ENCODE measurements at places on chromosomes 12 and 14.

DNA sequence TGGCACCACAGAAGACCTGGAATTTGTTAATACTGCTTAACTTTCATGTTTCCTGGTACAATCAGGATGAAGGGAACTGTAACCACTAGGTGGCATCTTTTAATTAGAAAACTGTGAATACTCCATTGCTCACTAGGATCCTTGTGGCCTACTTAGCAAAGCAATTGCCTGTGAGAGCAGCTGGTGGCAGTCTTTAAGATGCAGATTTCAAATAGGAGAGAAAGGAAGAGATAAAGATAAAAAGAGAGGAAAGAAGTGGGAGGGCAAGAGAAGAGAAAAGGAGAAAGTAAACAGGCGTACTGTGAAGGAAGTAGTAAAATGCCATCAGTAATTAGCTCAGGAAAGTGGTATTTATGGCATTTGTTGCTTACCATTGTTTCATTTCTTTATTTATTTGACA, 114.5 kb downstream of the RAD51B start:
- peak; percentile 29 for DNase-seq

DNA sequence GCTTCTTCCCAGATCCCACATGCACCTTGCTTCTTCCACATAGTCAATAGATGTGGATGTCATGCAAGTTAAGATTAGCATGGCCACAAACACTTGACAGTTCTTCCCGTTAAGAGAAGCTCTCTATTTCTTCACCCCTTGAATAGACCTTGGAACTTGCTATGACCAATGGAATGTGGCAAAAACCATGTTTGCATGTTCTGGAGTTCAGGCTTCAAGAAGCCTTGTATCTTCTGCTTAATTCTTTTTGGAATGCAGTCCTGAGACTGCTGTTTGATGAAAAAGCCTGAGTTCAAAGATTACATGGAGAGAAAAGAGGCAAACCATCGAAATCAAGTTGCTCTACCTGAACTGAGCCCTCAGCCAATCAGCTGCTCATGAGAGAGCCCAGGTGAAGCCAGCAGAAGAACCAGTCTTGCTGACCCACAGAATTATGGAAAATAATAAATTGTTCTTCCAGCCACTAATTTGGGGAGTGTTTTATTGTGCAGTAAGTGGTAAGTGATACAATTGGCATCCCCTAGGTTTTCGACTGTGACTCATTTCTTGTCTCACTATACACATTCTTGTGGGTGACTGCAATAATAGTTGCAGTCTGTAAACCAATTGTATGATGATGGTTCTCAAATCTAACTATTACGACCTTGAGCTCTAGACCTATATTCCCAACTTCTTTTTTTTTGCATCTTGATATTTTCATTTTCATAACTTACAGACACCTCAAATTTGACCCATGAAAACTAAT, 12.6 kb downstream of the RASSF9 start:
- DNase-seq = no peak

DNA sequence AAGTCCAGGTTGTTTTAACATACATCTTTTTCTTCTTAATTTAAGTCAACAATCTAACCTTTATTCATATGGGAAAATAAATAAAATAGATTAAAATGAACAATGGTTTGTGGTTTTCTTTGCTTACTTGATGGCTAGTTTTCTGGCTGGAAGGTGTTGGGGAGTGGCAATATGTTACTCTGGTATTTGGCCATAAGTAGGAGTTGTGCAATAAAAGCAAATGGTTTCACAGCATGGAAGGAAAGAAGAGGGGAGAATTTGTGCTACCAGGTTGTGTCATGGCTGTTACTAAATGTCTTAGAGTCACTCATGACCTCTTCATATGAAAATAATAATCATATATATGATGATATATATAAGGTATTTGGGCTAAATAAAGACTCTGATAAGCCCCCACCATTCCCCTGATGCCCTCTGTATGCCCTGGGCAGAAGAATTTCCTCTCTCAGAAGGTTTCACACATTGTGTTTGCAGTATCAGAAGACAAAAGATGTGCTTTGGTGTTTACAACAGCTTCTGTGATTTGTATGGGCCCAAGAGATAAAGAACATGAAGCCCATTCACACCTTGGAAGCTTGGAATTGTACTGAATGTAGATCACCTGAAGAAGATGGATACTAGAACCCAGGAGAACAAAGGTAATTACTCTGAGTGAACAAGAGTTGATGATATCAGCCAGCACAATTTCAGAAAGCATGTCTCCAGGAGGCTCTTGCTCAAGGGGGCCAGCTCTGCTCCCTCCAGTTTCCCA, 160.9 kb downstream of the ALG10B start:
- no peak for DNase-seq

GRCh38 chr14:77270361-77271112, 469 bp downstream of the NGB start:
- DNase-seq = no peak

- DNase-seq = no peak
Measured at GRCh38 chr14:40386433-40386832, 954.2 kb upstream of the FBXO33 start.

DNA sequence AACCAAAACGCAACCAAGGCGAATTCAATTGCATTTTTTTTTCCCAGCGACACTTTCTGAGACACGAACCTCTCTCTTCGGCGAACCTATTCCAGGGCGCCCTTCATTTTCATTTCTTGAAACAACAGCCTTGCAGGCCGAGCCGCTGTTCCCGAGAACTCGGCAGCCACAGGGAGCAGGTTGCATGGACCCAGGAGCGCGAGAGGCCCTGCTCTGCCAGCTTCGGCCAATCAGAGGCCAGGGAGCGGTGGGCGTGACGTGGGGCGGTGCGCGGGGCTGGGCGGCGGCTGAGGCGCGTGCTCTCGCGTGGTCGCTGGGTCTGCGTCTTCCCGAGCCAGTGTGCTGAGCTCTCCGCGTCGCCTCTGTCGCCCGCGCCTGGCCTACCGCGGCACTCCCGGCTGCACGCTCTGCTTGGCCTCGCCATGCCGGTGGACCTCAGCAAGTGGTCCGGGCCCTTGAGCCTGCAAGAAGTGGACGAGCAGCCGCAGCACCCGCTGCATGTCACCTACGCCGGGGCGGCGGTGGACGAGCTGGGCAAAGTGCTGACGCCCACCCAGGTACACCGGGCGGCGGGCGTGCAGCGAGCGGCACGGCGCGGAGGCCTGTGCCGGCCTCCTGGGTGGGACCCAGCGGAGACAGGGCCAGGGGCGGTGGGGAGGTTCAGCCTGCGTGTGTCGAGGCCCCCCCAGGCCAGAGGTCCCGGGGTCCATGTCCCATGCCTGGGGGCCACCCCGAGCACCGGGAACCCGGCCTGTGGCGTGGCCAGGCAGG, at the start of gene PEBP1:
Gene PEBP1 (plus strand): TSS at position 337 of the 771 bp plus-strand sequence. CDS start 86 bp downstream, at position 423.
- DNase-seq = peak; percentile 42

DNA sequence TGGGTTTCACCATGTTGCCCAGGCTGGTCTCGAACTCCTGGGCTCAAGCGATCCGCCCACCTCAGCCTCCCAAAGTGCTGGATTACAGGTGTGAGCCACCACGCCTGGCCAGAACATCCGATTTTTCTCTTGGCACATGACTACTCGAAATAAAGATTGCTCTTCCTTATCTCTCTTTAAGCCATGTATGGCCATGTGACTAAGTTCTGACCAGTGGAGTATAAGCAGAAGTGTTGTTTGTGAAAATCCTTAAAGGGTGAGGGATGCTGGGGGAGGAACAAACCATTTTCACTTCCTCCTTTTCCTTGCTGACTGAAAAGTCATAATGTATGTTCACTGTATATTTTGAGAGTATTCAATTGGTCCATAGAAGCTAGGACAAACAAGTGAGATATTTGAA, 50.7 kb upstream of the ATF7IP start:
- no peak for DNase-seq

GRCh38 chr12:116990971-116991966, 80.5 kb downstream of the FBXW8 start:
- peak; percentile 59 for DNase-seq

DNA sequence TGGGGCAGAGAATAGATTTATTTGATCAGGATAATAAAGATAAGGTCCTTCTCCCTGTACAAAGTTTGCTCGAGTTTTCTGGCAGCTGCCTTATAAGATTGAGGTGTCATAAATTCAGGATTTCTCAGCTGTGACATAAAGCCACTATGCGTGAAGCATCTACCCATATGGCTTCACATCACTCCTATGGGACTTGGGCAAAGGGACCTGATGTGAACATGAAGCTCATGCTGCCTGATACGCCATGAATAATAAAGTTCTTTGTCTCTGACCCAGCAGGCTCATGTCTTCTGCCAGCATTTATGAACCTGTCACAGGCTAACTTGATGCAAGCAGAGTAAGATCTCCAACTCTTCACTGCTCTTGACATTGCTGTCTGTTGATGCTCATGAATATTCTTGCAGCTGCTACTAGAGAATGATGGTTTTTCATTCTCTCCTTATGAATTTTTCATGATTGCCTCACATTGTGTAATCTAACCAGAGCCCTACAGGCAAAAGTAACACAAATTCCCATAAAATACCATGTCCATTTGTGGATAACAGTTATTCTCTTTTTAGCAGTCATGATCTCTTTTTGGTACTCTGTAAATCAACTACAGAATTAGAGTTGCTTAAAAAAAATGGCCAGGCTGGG, 49.0 kb upstream of the CPNE8 start:
- no peak for DNase-seq

DNA sequence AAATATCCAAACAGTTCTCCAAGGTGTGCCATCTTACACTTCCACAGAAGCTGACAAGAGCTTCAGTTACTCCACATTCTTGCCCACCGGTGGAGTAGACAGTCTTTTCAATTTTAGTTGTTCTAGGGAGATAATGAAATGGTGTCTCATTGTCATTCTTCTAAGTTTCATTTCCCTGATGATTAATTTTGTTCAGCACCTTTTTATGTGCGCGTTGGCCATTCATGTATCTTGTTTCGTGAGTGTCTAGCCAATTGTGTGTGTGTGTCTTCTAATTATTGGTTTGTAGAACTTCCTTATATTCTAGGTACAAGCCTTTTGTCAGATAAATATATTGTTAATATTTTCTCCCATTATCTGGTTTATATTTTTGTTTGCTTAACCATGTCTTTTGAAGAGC, 63.1 kb downstream of the GLT1D1 start:
- DNase-seq = no peak

- DNase-seq = no peak
Measured at GRCh38 chr12:55760663-55761062, 17.7 kb downstream of the GDF11 start.

DNA sequence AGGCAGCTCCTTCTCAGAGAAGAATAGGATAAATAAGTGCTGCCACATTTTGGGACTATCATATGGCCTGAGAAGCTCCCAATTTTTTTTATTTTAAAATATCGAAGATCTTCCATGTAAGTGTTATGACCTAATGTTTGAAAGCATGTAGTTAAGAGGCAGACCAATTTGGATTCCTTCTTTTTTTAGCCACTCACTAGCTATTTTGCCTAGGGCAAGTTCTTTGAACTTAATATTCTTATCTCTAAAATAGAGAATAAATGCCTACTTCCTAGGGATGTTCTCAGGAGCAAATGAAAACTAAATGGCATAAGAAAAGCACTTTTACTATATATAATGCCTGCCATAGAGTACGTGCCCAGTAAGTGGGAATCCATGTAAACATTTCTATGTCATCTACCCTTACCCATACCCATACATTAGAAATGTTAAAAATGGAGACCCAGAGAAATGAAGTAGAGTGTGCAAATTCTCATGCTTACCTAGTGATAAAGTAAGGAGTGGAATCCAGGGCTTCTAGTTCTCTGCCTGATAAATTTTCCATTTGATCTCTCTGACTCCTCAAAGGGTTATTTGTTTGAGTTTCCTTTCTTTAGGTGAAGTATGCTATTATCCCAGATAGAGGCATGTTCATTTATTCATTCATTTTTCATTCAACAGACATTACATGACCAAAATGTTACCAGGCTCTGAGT, 148.3 kb downstream of the TGFB3 start:
- no peak for DNase-seq

- no peak for DNase-seq
Measured at GRCh38 chr12:115255257-115255656, 571.3 kb upstream of the TBX3 start.

- DNase-seq = no peak
Measured at GRCh38 chr14:88252498-88252897, 70.6 kb downstream of the KCNK10 start.

- DNase-seq = no peak
Measured at GRCh38 chr12:125684968-125685790, 619.9 kb downstream of the AACS start.
